ENCODE measurements at places on chromosomes 7 and 10.

DNA sequence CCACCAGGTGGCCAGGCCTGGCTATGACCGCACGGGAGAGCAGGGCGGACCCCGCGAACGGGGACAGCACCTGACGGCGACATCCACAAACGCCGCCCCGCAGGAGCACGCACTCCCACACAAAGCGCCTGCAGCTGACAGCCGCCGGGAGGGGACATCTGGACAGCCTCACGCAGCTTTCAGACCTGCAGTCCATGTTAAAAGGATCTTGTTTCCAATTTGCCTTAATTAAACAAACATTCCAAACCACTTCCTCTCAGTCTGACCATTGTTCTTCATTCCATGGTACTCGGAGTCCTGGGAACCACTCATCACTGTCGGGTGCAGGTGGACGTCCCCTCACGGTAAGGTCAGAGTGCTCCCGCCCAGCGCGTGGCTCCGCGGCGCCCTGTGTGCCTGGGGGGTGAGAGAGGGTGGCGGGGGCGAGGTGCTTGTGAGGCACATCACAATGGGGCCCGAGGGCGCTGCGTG is 5.9 kb upstream of the GPER1 start:
- no peak for DNase-seq

DNA sequence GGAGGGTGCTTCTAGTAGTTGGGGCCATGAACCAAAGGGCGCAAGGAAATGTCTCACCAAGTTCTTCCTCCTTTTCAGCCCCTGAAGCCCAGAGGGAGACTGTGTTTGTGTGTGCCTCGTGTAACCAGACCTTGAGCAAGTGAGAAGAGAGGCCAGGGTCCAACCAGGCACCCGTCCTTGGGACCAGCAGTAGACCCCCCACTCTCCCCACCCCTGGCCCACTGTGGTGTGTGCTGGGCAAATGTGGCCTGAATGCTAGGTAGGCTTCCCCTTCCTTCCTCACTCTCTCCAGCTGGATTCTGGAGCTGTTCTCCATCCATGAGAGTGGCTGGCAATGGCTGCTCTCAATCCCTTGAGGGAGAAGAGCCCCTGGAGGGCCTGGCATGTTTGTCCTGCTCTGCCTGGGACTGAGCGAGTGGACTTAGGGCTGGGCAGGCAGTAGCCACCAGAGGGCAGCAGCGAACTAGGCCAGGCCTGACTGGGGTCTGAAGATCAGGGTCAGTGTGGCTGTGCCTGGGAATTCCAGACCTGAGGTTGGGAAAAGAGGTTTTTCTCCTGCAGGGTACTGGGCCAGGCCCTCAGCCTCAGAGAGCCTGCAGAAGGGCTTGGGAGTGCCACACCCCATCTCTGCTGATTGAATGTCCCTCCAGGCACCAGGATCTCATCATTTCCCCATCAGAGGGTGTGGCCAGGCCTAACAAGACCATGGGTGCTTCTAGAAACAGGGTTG is 12.5 kb downstream of the SFRP5 start:
- DNase-seq = peak; percentile 14

- DNase-seq = peak; percentile 16
Measured at GRCh38 chr10:123886292-123886691, 5.3 kb downstream of the CPXM2 start.

- DNase-seq = no peak
Measured at GRCh38 chr7:139743267-139743966, 34.4 kb downstream of the HIPK2 start.

DNA sequence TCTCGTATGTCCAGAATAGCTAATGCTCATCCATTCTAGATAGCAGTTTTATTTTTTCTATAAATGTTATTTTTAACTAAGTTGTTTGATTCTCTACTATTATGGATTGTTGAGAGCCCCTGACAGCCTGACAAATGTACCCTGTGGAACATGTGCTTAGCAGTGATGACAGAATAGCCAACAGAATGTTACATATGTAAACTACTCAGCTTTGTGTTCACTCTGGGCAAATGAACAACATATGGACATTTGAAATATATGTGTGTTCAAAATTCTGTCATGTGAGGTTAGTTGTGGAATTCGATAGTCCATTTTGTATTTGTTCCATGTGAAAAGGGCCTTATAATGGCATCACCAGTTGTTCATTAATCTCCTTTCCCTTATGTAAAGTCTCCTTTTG is 199.7 kb downstream of the EXOC4 start:
- DNase-seq = no peak

Data from hippocampal formation (tissue), 2 donors.